Posterior vena cava (tissue), 2 donors: ENCODE measurements at places on chromosomes 6 and 20. TPM values are rescaled to one million over a fixed set of nuclear protein-coding genes. Genes with fewer than 3 reads are reported as not detected.

DNA sequence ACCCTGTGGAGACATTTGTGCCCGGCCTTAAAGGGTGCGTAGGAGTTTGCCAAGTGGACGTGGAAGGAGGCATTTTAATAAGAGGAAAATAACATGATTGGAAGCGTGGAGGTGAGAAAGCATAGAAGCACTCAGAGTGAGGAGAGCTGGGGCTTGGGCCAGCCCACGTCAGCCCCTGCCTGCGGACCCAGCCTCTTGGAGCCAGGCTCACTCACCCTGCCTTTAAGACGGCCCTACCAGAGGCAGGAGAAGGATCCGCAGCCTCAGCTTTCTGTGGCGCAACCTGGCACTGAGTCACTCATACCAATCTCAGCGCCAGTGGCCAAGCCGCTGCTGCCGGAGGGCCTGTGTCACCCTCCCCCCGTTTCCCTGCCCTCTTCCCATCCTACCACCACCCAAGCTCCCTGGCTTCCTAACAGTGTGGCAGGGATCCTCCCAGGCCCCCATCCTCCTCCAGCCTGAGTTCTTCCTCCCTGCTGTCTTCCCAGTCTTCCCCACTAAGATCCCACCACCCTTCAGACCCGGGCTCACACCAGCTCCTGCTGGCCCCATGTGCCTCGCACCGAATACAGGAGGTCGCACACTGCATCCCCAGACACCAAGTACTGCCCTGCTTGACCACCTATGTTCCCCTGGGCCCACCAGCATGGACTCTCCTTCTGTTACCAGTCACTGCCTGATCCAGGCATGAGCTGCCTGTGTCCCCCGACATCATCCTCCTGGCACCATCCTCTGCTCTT lies 285.2 kb downstream of the UST start:
- peak; percentile 78 for DNase-seq

CTAGE9 gene
- total RNA-seq, result not detected

SCGN gene
- total RNA-seq, result not detected

NEURL2 gene
- 10.0 TPM for total RNA-seq

MDFI gene
- total RNA-seq, result 6.5 TPM

DNA sequence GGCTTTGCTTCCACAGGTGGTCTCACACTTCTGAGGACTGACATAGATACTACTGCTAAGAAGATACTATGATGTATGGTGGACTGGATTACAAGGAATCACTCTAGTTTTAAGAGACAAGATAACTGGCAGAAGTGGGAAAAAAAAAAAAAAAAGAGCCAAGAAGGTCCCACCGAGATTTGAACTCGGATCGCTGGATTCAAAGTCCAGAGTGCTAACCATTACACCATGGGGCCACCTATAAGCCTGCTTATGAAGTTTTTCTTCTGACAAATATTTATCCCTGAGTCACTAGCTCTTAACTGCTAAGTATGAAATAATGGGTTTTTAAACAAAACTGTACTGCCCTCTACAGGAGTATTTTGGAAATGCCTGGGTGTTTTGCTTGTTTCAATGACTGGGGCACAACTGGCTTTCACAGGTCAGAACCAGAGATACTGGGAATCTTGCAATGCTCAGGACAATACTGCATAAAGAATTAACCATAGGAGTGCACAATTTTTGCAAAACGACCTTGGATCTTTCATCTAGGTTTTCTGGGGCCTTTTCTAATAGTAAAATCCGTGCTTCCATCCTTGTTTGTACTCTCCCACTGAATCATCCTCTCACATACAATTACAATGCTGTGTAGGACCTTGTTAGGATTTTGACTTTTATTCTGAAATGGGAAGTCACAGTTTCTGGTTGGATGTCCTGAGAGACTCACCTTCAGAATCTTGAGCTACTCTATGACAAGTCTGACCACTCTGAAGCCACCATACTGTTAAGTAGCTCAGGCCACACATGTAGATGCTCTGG lies 116.3 kb downstream of the OR2B2 start:
- DNase-seq, result no peak

DNA sequence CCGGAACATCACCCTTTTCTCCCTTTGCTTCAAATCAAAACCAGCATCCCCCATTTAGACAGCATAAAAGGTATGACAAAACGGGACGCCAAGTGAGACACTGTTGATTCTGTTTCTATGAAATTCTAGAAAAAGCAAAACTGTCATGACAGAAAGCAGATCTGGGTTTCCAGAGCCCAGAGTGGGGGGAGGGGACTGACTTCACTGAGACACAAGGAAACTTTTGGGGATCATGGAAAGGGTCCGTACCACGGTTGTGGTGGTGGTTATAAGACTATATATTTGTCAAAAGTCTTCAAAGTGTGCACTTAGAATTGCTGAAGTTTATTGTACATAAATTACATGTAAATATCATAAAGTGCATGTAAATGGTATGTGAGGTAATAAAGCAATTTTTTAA lies 82.6 kb downstream of the SLC22A3 start:
- DNase-seq, result no peak

GRCh38 chr6:20306491-20306890 lies 94.2 kb upstream of the MBOAT1 start:
- no peak for DNase-seq

SLCO4A1 gene
- 14.7 TPM for total RNA-seq

DNA sequence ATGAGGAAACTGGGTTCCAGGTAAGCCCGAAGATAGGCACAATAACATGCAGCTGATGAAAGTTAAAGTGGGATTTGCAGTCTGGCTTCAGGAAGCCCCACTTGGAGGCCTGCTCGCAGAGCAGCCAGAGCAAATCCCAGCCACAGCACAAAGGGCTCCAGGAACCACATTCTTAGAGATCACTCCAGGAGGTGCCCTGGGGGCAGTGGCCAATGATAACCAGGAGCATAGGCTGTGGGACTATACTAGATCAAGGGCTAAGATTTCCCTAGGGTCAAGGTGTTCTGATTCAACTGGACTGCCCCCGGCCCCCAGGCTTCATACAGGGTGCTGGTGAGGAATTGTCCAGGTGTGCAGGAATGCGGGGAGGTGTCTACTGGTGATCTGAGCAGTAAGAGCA lies 133.9 kb upstream of the PTPRT start:
- no peak for DNase-seq

GRCh38 chr6:1201547-1202200 lies 110.2 kb upstream of the FOXQ1 start:
- no peak for DNase-seq

GRCh38 chr6:75691012-75691411 lies 58.0 kb upstream of the MYO6 start:
- DNase-seq, result no peak

DNA sequence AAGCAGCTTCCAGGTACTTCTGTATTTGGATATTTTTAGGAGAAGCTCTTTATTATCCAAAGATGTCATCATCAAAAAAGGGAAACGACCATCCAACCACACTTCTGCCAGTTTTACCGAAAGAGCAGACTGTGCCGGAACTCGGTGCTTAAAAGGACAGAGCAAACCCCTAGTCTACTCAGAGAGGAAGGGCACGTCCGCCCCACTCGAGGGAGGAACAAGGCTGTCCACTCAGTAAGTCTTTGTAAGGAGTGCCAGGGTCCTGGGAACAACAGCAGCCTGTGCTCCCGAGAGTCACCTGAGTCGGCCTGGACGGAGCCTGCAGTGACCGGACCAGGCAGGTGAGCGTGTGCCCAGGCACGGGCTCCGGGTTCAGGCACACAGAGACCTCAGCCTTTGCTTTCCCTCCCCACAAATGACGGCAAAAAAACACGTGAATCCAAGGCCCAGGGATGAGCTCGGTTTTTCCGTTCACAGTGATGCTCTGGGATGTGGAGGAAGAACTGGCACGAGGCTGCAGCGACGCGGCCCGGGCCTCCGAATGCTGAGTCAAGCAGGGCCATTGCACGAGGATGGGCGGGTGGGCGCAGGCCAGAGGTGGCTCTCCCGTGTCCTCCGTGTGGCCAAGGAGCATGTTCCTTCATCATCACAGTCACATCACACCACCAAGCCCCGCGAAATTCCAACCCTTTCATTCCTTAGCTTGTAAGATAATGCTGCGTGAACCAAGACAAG lies 17.4 kb upstream of the SLCO4A1 start:
- DNase-seq, result no peak

- no peak for DNase-seq
Observed at GRCh38 chr6:148620579-148621298, 126.1 kb upstream of the UST start.

DNA sequence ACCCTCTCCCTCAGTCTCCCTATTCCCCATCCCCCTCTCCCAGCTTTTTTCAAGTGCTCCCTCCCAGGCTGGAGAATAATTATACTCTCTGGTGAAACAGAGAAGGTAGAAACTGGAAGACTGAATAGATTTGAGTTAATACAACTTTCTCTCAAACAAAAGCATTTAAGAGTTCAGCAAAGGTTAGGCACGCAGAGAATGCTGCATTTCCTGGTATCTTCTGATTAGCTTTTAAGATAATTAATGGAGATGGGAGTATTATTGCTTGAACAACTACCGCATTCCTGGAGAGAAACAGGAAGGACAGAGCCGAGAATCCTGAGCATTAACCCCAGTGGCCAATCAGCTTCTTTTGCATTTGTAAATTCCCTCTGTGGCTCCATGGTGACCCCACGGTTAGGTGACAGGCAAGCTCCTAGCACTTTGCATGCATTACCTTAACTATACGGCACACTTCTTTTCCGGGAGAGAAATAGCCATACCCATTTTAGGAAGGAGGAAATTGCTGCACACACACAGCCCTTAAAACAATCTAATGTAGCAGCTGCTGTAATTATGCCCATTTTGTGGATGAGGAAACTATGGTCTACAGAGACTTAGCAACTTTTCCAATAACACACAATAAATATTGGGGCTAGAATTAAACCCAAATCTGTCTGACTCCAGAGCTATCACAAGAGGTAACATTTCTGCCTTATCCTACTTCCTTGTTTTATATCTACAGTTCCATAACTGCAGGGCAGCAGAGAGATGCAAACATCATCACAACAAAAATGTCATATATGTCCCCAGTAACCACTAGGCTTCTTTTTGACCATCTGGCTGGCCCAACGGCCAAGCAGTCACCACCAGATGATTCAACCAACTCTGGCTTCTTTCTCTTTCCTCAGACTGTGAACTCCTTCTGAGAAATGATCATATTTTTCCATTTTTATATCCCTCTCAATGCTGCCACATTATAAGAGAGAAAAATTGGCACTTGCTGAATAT lies 169.9 kb downstream of the CD24 start:
- no peak for DNase-seq

GRCh38 chr6:120608826-120609225 lies 725.5 kb downstream of the TBC1D32 start:
- no peak for DNase-seq

DNA sequence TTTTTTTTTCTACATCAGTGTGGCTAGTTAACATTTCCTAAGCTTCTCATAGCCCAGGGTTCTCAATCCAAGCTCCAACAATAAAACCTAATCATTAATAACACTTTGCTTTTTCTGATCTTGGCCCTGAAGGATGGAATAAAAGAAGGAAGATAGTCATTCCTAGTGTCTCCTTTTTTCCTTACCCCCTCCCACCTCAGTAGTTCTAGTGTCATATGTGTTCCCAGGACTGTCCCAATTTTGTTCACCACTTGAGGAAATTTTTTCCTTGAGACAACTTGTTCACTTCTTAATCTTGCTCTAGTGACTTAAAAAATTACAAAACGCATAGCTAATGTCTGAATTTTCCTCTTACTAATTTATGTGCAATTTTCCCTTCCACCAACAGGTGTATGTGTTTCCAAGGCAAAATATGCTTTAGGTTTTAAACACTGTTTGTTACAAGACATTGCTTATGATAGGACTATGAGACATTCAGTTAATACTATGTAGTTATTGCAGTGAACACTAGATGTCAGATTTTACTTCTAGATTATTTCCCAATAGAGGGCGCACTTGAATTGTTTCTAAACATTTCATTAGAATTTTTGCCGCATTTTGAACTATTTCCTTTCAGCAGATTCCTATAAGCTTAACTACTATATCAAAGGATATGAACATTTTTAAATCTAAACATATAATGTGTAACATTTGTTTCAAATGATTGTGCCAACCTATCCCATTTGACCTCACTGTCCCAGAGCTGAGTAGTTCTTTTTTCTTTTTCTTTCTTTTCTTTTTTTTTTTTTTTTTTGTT lies 18.5 kb upstream of the C6orf141 start:
- no peak for DNase-seq

GRCh38 chr6:39007575-39007974 lies 41.0 kb upstream of the GLP1R start:
- no peak for DNase-seq

- DNase-seq, result no peak
Observed at GRCh38 chr6:67854098-67854497, 781.0 kb upstream of the ADGRB3 start.

QRSL1 gene
- 6.5 TPM for total RNA-seq

DNA sequence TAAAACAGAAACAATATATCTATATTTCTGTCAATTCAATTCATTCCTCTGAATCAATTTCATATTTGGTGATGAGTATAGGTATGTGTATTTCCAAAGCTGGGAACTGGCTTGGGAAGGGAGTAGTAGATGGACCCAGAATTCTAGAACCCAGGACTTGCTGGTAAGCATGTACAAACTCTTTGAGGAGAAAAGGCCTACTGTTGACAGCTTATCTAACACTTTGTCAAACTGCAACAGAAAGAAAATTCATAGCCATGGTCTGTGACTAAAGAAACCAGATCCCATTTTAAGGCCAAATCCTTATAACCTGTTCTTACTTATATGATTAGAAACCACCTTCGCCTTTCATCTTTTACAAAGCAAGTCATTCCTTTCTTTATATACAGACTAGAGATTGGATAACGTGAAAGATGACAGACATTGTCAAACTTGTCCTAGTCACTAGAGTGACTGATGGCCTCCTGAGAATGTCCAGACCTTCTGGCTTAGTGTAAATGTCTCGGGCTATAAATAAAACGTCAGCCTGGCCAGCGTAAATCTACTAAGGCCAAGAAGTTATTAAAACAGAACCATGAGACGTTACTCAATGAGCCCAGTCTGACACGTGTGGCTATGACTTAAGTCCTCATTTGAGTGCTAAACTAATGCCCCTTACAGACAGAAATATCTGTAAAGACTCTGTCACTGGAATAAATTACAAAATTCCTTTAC lies 152.3 kb downstream of the ALDH8A1 start:
- no peak for DNase-seq

- no peak for DNase-seq
Observed at GRCh38 chr20:53941680-53942471, 128.5 kb downstream of the BCAS1 start.

- no peak for DNase-seq
Observed at GRCh38 chr6:36674942-36675341, 3.6 kb upstream of the CDKN1A start.

- DNase-seq, result peak; percentile 83
Observed at GRCh38 chr6:119348096-119348747, 1.3 kb downstream of the MAN1A1 start.

- no peak for DNase-seq
Observed at GRCh38 chr6:51866867-51867266, 220.5 kb downstream of the PKHD1 start.
